ENCODE measurements at places on chromosomes 7 and 10. TPM values are rescaled to one million over a fixed set of nuclear protein-coding genes. Genes with fewer than 3 reads are reported as not detected.

DNA sequence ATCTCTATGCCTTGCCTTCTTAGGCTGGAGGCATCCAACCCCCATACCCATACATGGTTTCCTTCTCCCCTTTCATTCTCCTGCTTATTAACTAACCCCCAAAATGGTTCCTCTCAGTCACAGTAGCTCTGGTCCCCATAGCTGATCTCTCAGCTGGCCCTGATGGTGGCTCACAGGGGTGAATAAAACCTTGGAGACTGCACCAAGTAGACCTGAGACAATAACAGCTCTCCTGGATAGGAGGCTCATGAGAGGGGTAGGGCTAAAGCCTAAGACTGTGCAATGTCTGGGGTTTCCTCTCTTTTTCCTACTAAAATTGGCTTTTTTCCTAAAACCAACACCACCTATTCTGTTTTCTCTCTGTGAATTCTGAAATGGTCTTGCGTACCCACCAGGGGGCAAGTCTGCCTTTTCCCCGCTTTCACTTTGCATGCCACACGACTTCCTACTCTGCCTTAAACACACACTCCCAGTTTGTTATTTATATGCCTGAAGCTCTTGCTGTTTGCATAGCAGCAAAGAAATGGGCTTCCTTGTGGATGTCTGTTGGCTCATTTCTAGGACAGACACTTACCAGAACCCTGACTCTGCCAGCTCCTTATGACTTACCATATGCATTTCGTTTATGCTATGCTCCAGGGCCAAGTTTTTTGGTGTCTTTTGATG, 18.4 kb upstream of the PON1 start:
- no peak for DNase-seq

The ELFN1 gene
- total RNA-seq: 0.36 TPM

DNA sequence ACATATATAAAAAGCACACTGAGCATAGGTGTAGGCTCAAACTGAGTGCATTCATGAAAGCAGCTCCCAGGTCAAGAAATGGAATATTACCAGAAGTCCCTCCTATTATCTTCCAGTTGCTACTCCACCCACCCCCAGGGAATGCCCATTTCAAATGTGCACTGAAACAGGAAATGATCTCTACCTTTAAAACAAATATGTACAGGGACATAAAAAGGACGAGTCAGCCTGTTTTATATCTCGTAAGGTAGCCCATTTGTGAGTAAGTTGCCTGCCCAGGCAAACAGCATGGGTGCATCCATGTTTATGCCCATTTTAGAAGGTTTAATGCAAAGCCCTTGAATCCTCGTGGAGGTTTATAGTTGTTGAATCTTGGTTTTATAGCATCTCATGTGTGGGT, 10.4 kb downstream of the FFAR4 start:
- no peak for DNase-seq

- no peak for DNase-seq
Observed at GRCh38 chr10:62862447-62862846, 46.3 kb upstream of the EGR2 start.

The TCAF2 gene
- 1.6 TPM for total RNA-seq

GRCh38 chr7:123752534-123752933, 3.7 kb upstream of the WASL start:
- no peak for DNase-seq

DNA sequence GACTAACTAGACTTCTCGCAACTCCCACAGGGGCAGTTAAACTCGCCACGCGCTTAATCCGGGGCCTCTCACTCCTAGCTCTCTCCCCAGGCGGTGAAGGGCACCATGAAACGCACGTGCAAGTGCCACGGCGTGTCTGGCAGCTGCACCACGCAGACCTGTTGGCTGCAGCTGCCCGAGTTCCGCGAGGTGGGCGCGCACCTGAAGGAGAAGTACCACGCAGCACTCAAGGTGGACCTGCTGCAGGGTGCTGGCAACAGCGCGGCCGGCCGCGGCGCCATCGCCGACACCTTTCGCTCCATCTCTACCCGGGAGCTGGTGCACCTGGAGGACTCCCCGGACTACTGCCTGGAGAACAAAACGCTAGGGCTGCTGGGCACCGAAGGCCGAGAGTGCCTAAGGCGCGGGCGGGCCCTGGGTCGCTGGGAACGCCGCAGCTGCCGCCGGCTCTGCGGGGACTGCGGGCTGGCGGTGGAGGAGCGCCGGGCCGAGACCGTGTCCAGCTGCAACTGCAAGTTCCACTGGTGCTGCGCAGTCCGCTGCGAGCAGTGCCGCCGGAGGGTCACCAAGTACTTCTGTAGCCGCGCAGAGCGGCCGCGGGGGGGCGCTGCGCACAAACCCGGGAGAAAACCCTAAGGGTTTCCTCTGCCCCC, 19.5 kb downstream of the WNT8B start:
- DNase-seq: peak; percentile 61

The KCNMA1 gene
- 79.5 TPM for total RNA-seq

GRCh38 chr7:99267481-99267840, 5.2 kb upstream of the MYH16 start:
- no peak for DNase-seq

GRCh38 chr7:17640730-17641377, 299.4 kb downstream of the SNX13 start:
- DNase-seq: no peak
